ENCODE measurements at places on chromosomes 11 and 22. TPM values are rescaled to one million over a fixed set of nuclear protein-coding genes. Genes with fewer than 3 reads are reported as not detected.

Gene GRM5
- polyA plus RNA-seq, result 0.30 TPM

Gene CTSC
- polyA plus RNA-seq, result 213 TPM

GRCh38 chr11:99238401-99238800 lies 217.7 kb downstream of the CNTN5 start:
- DNase-seq, result no peak

- no peak for DNase-seq
Measured at GRCh38 chr11:64880240-64881001, 2.0 kb upstream of the EHD1 start.

GRCh38 chr11:6410695-6411430 lies 8.0 kb downstream of the APBB1 start:
- no peak for DNase-seq

GRCh38 chr22:49807780-49808708 lies 19.6 kb downstream of the BRD1 start:
- no peak for DNase-seq

Gene SEC14L6
- 6.8 TPM for polyA plus RNA-seq

Gene CNTN5
- 20.6 TPM for polyA plus RNA-seq

DNA sequence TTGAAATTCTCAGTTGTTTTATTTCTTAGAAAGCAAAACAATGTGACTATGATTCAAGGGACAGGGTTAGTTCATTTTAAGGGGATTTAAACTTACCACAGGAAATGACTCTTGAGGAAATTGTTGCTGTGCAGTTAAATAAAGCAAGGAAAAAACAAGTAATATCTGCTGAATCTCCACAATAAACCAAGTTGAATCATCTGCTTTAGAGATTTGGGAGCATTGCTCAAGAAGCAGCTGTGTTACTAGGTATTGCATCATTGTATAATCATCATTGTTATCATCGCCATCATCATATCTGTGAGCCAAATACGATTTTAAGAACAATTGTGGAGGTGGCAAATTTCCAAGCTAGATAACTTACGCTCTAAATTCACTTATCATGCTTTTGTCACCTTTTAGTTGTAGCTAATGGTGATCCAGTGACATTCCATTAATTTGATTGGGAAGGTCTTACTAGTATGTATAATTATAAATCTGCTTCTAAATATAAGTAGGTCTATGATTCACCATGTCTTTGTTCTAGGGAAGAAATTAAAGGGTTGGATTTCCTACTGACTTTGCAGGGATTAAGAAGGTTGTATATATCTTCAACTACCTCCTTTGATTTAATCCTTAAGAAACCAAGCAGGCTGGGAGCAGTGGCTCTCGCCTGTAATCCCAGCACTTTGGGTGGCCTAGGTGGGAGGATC lies 19.9 kb downstream of the MMP10 start:
- no peak for DNase-seq

DNA sequence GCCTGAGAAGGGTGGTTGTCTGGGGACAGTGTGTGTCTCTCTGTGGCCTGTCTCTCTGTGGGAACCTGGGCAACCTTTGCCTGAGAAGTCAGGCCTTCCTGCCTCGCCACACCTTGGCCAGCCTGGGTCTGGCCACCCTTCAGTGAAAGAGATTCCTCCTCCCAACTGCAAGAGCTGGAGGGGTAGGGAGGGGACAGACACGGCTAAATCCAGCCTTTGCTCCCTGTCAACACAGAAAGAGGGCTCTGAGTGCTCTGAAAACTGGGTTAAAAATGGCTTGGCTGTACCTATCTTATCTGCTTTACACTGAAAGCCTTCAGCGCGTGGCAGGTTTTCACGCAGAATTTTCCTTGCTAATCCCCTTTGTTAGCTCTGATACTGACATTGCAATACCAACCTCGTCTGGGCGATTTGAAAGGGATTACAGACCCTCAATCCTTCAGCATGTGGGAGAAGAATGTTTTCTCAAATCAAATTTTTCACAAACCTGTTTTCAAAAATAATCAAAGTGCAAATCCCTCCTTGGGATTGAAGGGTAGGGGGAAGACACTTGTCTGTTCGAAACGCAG lies 163.7 kb downstream of the DSCAML1 start:
- no peak for DNase-seq

Gene KREMEN1
- polyA plus RNA-seq, result 24.4 TPM

DNA sequence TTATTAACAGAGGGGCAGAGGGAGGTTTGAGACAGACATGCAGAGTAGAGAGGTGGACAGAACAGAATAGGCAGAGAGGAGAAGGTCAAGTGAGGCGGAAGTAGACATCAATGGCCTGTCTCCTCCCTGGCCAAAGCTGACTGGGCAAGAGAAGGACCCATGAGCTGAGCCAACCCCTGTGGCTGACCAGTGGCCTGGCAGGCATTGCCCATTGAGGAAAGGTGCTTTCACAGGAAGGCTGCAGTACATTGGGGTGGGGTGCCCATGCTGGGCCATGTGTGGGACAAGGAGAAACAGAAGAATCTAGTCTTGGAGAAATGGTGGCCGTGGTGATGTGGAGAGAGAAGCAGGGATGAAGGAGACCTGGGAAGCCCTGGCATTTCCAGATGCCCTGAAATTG lies 76.0 kb downstream of the MYEOV start:
- DNase-seq, result no peak

Gene CYTH4
- 4.9 TPM for polyA plus RNA-seq

Gene LUZP2
- 1.5 TPM for polyA plus RNA-seq

Gene CHEK1
- 25.4 TPM for polyA plus RNA-seq

- no peak for DNase-seq
Measured at GRCh38 chr22:35301372-35301874, 1.7 kb downstream of the TOM1 start.

DNA sequence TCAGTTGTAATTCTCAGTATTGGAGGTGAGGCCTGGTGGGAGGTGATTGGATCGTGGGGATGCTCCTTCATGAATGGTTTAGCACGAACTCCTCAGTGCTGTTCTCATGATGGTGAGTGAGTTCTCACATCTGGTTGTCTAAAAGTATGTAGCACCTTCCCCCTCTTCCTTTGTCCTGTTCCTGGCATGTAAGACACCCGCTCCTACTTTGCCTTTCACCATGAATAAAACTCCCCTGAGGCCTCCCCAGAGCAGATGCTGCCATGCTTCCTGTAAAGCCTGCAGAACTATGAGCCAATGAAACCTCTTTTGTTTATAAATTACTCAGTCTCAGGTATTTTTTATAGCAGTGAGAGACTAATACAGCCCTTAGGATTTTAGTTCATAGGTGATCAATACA lies 191.5 kb downstream of the MAML2 start:
- no peak for DNase-seq

Gene OR52N1
- polyA plus RNA-seq, result not detected

- DNase-seq, result no peak
Measured at GRCh38 chr11:12922418-12922817, 86.7 kb upstream of the RASSF10 start.

GRCh38 chr11:39374963-39375698 lies 2084.3 kb downstream of the LRRC4C start:
- DNase-seq, result peak; percentile 21

Gene HORMAD2
- polyA plus RNA-seq, result not detected

All from left renal cortex interstitium (tissue), 4 donors.